ENCODE measurements at places on chromosomes 5 and 9. TPM values are rescaled to one million over a fixed set of nuclear protein-coding genes. Genes with fewer than 3 reads are reported as not detected.

GRCh38 chr9:83315649-83316048 is 222.6 kb downstream of the FRMD3 start:
- H3K27me3 ChIP-seq: no peaks in the 10 kb centered on the region
- no peaks in the 10 kb centered on the region for H3K36me3 ChIP-seq
- H3K4me3 ChIP-seq: no peak overlapping the region
- DNase-seq: no peak
- H3K27ac ChIP-seq: no peak overlapping the region

The GPRIN1 gene
- polyA plus RNA-seq: 3.9 TPM

GRCh38 chr9:131464354-131465000 is 38.2 kb upstream of the POMT1 start:
- peaks cover 5% of the 10 kb centered on the region for H3K36me3 ChIP-seq
- no peak for DNase-seq
- no peak overlapping the region for H3K27ac ChIP-seq

GRCh38 chr9:121253821-121254501 is 14.0 kb upstream of the GSN start:
- no peaks in the 10 kb centered on the region for H3K4me1 ChIP-seq
- H3K27me3 ChIP-seq: no peaks in the 10 kb centered on the region
- no peak overlapping the region for H3K4me3 ChIP-seq
- no peak for DNase-seq
- no peak overlapping the region for H3K27ac ChIP-seq

The NMUR2 gene
- polyA plus RNA-seq: 0.57 TPM

DNA sequence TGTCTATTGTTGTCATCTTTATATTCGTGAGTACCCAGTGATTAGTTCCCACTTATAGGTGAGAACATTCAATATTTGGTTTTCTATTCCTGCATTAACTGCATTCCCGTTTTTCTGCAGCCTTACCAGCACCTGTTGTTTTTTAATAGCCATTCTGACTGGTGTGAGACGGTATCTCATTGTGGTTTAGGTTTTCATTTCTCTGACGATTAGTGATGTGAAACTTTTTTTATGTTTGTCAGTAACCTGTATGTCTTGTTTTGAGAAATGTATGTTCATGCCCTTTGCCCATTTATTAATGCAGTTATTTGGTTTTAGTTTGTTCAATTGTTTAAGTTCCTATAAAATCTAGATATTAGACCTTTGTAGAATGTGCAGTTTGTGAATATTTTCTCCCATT is 546.0 kb upstream of the RORB start:
- H3K4me1 ChIP-seq: no peaks in the 10 kb centered on the region
- no peak overlapping the region for H3K27ac ChIP-seq

The CCNB1 gene
- polyA plus RNA-seq: 34.3 TPM

DNA sequence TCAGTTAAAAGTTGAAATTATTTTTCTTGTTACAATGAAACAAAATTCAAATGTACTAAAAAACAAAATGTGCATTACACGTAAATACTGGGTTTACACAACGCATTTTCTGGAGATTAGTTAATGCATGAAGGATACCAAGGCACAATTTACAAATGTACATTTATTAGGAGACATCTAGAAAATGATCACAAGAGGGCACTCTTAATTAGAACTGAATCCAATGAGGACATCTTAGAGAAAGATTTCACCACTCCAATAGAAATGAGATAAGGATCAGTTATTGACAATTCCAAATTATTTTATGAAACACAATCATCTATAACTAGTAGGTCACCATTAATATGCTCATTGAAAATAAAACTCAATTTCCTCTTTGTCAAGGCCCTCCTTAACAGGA is 36.6 kb upstream of the CDH12 start:
- no peaks in the 10 kb centered on the region for H3K4me1 ChIP-seq
- H3K27me3 ChIP-seq: no peaks in the 10 kb centered on the region
- H3K36me3 ChIP-seq: no peaks in the 10 kb centered on the region
- no peak overlapping the region for H3K27ac ChIP-seq
- no peak overlapping the region for H3K4me3 ChIP-seq

- DNase-seq: no peak
- no peak overlapping the region for H3K4me3 ChIP-seq
- no peaks in the 10 kb centered on the region for H3K27me3 ChIP-seq
- peaks cover 2% of the 10 kb centered on the region for H3K4me1 ChIP-seq
These were observed 53.2 kb downstream of the GNA14 start for GRCh38 chr9:77594963-77595362.

DNA sequence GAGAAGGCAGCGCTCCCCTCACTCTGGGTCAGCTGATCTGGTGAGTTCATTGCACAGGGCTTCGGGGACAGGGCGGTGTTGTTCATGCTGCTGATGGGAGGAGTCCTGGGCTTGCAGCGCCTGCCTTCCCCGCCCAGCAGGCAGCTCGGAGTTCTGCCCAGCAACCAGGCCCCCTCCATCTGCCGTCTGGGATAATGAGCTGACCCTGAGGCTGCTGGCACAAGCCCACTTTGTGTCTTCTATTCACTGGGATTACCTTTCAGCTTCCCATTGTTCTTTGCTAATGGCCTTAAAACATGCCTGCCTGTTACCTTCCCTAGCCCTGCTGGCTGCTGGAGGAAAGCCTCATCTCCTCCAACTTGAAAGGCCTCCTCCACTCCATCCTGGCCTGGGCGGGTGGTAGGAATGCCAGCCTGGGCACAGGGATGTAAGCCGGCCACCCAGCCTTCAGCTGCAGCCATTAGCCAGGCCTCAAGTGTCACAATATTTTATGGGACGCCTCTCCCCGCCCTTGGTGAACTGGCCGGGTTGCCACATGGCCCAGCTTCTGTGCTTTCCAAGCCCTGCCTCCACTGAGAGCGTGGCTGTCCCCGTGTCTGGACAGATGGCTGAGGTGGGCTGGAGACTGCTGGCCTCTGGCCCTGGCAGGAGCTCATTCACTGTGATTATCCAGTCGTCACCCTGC is 70.4 kb downstream of the GADD45G start:
- H3K4me1 ChIP-seq: peaks cover 31% of the 10 kb centered on the region
- H3K27ac ChIP-seq: peak overlapping the region; percentile 23
- peak; percentile 79 for DNase-seq
- no peaks in the 10 kb centered on the region for H3K27me3 ChIP-seq
- H3K36me3 ChIP-seq: no peaks in the 10 kb centered on the region
- H3K4me3 ChIP-seq: no peak overlapping the region

DNA sequence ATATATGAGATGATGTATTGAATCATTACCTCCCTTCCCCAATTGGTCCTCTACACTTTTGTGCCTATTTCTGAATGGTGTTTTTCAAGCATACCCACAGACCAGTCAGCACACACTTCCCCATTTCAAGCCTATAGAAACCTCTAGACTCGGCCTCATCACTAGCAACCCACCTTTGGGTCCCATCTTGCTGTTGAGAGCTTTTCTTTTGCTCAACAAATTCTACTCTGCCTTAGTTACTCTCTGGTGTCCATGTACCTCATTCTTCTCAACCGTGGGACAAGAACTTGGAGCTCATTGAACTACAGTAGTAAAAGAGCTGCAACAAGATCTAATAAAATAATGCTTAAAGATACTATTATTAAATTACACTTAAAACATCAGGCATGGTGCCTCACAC is 49.0 kb upstream of the KDM4C start:
- no peaks in the 10 kb centered on the region for H3K36me3 ChIP-seq
- no peak overlapping the region for H3K4me3 ChIP-seq
- DNase-seq: no peak
- H3K27me3 ChIP-seq: no peaks in the 10 kb centered on the region
- no peaks in the 10 kb centered on the region for H3K4me1 ChIP-seq
- H3K27ac ChIP-seq: no peak overlapping the region

DNA sequence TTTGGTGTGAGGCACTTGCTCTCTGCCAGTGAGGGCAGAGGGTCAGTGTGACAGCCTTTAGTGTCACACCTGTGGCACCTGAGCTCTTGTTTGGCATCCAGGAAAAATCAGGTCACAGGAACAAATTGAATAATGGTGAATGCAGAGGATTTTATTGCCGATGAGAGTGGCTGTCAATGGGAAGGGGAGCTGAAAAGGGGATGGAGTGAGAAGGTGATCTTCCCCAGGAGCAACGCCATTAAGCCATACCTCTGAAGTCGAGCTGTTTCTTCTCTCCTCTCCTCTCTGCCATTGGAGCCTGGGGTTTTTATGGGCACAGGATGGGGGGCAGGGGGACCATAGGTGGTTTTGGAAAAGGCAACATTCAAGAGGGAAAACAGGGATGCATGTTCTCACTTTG is 2.4 kb upstream of the HSD17B4 start:
- no peak for DNase-seq
- no peak overlapping the region for H3K27ac ChIP-seq
- no peaks in the 10 kb centered on the region for H3K27me3 ChIP-seq

The FOXD4L3 gene
- polyA plus RNA-seq: not detected

The IGIP gene
- polyA plus RNA-seq: 0.89 TPM

The CCNJL gene
- 10.8 TPM for polyA plus RNA-seq

The PTGER4 gene
- 3.6 TPM for polyA plus RNA-seq

DNA sequence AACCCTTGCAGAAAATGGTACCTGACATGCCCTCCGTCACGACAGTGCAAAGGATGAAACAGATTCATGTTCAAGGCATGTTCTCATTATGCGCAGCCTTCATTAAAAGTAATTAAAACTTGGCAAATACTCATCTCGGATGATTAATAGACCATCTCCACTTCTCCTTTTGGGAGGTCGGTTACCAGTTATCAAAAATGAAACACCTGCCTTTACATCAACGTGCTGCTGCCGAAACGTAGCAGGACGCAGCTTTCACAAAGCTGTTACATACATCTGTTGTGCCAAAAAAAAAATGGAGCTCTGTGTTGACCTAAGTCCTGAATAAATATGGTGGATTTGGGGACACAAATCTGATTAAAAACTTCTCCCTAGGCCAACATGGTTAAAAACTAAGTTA is 75.7 kb downstream of the PTCH1 start:
- DNase-seq: no peak
- H3K27me3 ChIP-seq: no peaks in the 10 kb centered on the region
- no peak overlapping the region for H3K27ac ChIP-seq
- H3K36me3 ChIP-seq: peaks cover 7% of the 10 kb centered on the region

GRCh38 chr5:113053511-113053995 is 77.0 kb downstream of the DCP2 start:
- no peaks in the 10 kb centered on the region for H3K4me1 ChIP-seq
- peak; percentile 64 for DNase-seq
- H3K4me3 ChIP-seq: no peak overlapping the region
- no peaks in the 10 kb centered on the region for H3K36me3 ChIP-seq
- no peak overlapping the region for H3K27ac ChIP-seq

The DEPDC1B gene
- 9.0 TPM for polyA plus RNA-seq

- no peaks in the 10 kb centered on the region for H3K27me3 ChIP-seq
- H3K4me1 ChIP-seq: peaks cover 10% of the 10 kb centered on the region
- no peak overlapping the region for H3K4me3 ChIP-seq
- DNase-seq: no peak
These were observed 190.1 kb downstream of the TMEM232 start for GRCh38 chr5:110536120-110537115.

- no peak for DNase-seq
- H3K27me3 ChIP-seq: no peaks in the 10 kb centered on the region
- no peak overlapping the region for H3K27ac ChIP-seq
- no peak overlapping the region for H3K4me3 ChIP-seq
- H3K4me1 ChIP-seq: no peaks in the 10 kb centered on the region
These were observed 8.4 kb upstream of the ZNF354C start for GRCh38 chr5:179051784-179052183.

- H3K27ac ChIP-seq: no peak overlapping the region
- no peaks in the 10 kb centered on the region for H3K36me3 ChIP-seq
- no peak overlapping the region for H3K4me3 ChIP-seq
- peaks cover 6% of the 10 kb centered on the region for H3K4me1 ChIP-seq
These were observed 12.6 kb downstream of the CRB2 start for GRCh38 chr9:123368536-123369153.

DNA sequence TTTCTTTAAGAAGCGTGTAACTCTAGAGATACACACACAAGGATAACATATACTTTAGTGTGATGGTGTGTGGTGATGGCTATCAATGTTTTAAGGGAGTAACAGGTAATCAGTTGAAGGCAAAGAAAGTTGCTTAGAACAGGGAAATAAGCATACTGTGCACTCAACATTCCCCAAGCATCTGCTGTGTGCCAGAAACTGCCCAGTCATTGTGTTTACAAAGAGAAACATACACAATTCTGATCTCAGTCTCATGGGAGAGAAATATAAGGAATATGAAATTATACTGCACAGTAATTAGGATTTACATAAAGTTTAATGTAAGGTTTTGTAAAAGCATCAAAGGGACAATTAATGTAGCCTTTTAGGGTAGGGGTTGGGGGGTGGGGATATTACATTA is 224.1 kb upstream of the TYRP1 start:
- DNase-seq: no peak
- H3K4me1 ChIP-seq: peaks cover 3% of the 10 kb centered on the region
- H3K27ac ChIP-seq: no peak overlapping the region
- no peak overlapping the region for H3K4me3 ChIP-seq
- H3K27me3 ChIP-seq: no peaks in the 10 kb centered on the region

GRCh38 chr9:19252174-19252884 is 21.8 kb downstream of the DENND4C start:
- H3K27ac ChIP-seq: peak overlapping the region; percentile 75
- no peaks in the 10 kb centered on the region for H3K4me1 ChIP-seq
- no peaks in the 10 kb centered on the region for H3K27me3 ChIP-seq
- no peak overlapping the region for H3K4me3 ChIP-seq
- no peak for DNase-seq
- no peaks in the 10 kb centered on the region for H3K36me3 ChIP-seq

GRCh38 chr5:173796721-173797495 is 91.2 kb upstream of the CPEB4 start:
- no peaks in the 10 kb centered on the region for H3K27me3 ChIP-seq
- no peak overlapping the region for H3K27ac ChIP-seq
- no peak for DNase-seq
- no peaks in the 10 kb centered on the region for H3K4me1 ChIP-seq
- H3K36me3 ChIP-seq: no peaks in the 10 kb centered on the region

- DNase-seq: no peak
- H3K36me3 ChIP-seq: no peaks in the 10 kb centered on the region
- no peaks in the 10 kb centered on the region for H3K27me3 ChIP-seq
These were observed 186.7 kb downstream of the MARCHF11 start for GRCh38 chr5:15992918-15993317.

GRCh38 chr5:3339798-3340115 is 255.9 kb upstream of the IRX1 start:
- H3K4me1 ChIP-seq: no peaks in the 10 kb centered on the region
- H3K27ac ChIP-seq: no peak overlapping the region
- H3K27me3 ChIP-seq: no peaks in the 10 kb centered on the region
- no peaks in the 10 kb centered on the region for H3K36me3 ChIP-seq
- no peak overlapping the region for H3K4me3 ChIP-seq

GRCh38 chr9:93132946-93133680 is 938 bp downstream of the NINJ1 start:
- no peaks in the 10 kb centered on the region for H3K36me3 ChIP-seq
- peak; percentile 68 for DNase-seq
- peak overlapping the region; percentile 99 for H3K27ac ChIP-seq
- peaks cover 28% of the 10 kb centered on the region for H3K4me1 ChIP-seq
- peak overlapping the region; percentile 76 for H3K4me3 ChIP-seq

DNA sequence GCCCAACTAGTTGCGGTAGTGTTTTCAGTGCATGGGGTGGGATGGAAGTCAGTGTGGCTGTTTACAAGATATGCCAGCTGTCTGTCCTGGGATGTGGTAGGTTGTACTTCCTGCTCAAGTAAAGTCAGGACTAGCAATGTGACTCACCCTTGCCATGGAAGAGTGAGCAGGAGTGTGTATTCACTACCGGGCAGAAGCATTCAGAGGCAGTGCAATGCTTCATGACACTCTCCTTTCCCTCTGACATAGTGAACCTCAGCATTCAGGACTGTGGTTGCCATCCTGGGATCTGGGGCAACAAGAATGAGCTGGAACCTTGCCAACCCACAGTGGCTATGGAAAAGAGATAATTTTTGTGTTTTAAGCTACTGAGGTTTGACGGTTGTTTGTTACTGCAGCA is 68.9 kb downstream of the BOD1 start:
- H3K27ac ChIP-seq: no peak overlapping the region
- no peaks in the 10 kb centered on the region for H3K27me3 ChIP-seq
- no peak overlapping the region for H3K4me3 ChIP-seq
- DNase-seq: no peak
- no peaks in the 10 kb centered on the region for H3K36me3 ChIP-seq

The GDA gene
- 9.3 TPM for polyA plus RNA-seq

All from hepatocyte (in vitro differentiated cells).